COLO829 (cell line): ENCODE measurements at places on chromosomes 5 and 9.
A peak's percentile ranks its signal among the peaks of the same experiment; 100 is the strongest.

- no peak for DNase-seq
Measured at GRCh38 chr9:2231829-2232228, 216.7 kb downstream of the SMARCA2 start.

DNA sequence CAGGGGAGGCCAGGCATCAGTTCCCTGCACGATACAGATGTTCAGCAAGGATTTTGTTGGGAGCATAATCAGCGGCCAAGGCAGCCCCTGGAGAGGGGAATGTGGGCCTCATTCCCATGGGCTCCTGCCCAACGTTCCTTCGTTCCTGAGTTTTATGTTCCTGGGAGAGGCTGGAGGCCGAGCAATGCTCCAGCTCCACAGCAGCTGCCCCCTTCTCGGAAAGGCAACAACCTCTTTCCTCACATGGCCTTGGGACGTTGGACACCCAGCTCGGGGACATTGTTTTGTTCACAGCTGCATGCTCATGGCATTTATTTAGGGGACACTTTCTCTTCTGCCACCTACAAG is 63.8 kb upstream of the COL15A1 start:
- DNase-seq = no peak

GRCh38 chr9:125428060-125428901 is 166.7 kb downstream of the GAPVD1 start:
- DNase-seq = no peak

GRCh38 chr5:54616031-54616430 is 98.5 kb downstream of the SNX18 start:
- no peak for DNase-seq

- DNase-seq = peak; percentile 30
Measured at GRCh38 chr5:145887976-145888574, 15.3 kb upstream of the GRXCR2 start.

DNA sequence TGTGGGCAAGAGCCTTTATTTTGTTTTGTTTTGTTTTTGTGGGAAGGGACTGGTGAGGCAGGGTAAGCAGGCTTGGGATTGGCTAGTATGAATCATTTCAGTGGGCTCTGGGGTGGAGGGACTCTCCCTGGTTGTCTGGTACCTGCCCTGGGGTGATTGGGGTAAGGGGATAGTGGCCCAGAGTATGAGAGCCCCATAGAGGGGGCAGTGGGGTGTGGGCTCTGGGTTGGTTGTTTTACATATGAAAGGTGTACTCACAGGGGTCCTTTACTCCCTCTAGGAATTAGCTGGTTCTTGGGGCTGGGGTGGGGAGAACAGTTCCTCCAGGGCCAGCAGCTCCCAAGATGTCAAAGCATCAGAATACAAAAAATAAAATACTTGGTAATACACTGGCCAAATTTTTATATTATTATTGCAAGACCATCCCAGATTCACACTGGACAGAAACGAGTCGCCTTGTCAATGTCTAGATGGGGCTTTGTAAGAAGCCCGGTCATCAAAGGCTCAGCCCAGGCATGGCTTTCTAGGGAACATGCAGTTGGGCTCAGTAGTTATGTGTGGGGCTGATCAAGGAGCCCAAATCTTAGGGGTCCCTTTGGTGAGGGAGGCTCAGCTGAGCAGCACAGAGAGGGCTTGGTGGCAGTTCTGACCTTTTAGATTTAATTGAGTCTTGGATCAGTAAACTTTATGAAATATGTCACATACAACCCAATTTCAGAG is 190.5 kb downstream of the NXNL2 start:
- no peak for DNase-seq

GRCh38 chr5:143434261-143435209 is 31.0 kb upstream of the NR3C1 start:
- no peak for DNase-seq

GRCh38 chr5:136098176-136098575 is 34.5 kb upstream of the SMAD5 start:
- DNase-seq = no peak

- no peak for DNase-seq
Measured at GRCh38 chr9:35407846-35408245, 82.1 kb upstream of the RUSC2 start.

- no peak for DNase-seq
Measured at GRCh38 chr9:129990269-129991010, 52.5 kb downstream of the FNBP1 start.

DNA sequence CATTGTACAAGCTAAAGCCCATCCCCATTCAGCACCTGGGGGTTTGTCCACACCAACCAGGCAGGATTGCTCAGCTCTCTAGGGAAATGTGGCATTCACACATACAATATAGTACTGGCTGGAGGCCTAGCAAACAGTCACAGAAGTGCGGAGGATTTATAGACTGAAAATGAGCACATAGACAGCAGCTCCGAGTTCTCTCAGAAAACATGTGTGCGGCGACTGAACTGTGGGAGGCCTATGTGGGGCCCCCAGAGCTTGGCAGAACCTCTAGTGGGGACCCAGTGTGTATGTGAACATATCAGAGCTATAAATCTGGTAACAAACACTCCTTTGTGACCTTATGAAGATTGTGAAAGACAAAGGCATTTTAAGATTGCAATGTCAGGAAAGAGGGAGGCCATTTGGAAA is 431.1 kb downstream of the DTWD2 start:
- DNase-seq = peak; percentile 17

DNA sequence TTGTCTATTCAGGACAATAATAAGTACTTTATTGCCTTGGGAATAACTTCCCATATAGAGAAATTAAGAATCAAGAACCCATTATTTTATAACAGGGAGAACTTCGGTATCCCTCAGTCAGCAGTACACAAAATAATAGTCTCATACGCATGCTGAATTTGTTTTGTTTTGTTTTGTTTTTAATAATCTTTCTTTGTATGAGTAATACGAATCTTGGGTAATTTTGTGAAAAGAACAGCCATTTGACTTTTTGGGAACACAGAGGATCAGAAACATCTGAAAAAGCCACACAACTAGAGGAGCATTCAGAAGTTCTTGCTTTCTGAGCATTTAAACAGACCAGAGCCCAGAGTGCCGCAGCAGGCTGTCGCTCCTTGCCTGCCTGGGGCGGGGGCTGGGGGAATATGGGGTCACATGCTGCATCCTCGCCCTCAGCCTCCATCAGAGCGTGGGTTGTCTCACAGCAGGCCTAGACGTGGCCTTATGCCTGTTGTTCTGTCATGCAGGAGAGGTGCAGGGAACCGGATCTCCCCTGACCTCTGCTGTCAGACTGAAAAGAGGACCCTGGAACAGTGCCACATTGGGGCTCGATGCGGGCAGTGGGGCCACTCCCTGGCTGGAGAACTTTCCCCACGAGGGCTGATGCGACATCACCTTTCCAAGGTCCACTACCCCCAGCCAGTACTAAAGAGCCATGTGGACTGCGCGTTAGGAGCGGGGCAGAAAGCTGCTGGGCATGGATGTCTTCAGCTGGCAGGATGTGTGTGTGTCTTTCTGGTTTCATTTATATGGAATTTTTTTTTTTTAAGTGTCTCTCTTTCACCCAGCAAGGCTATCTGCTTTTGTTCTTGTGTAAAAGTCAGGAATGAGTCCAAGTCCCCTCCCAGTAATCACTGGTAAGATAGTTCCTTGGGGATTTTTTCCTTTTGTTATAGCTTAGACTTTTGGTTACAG is 133.4 kb upstream of the OTULINL start:
- no peak for DNase-seq

- no peak for DNase-seq
Measured at GRCh38 chr5:2030131-2030530, 147.4 kb upstream of the IRX4 start.

- peak; percentile 70 for DNase-seq
Measured at GRCh38 chr9:112819635-112820496, 69.3 kb downstream of the SNX30 start.

- no peak for DNase-seq
Measured at GRCh38 chr9:130362691-130363090, 82.1 kb upstream of the ASS1 start.

- no peak for DNase-seq
Measured at GRCh38 chr5:171906066-171906570, 100.3 kb downstream of the FBXW11 start.

DNA sequence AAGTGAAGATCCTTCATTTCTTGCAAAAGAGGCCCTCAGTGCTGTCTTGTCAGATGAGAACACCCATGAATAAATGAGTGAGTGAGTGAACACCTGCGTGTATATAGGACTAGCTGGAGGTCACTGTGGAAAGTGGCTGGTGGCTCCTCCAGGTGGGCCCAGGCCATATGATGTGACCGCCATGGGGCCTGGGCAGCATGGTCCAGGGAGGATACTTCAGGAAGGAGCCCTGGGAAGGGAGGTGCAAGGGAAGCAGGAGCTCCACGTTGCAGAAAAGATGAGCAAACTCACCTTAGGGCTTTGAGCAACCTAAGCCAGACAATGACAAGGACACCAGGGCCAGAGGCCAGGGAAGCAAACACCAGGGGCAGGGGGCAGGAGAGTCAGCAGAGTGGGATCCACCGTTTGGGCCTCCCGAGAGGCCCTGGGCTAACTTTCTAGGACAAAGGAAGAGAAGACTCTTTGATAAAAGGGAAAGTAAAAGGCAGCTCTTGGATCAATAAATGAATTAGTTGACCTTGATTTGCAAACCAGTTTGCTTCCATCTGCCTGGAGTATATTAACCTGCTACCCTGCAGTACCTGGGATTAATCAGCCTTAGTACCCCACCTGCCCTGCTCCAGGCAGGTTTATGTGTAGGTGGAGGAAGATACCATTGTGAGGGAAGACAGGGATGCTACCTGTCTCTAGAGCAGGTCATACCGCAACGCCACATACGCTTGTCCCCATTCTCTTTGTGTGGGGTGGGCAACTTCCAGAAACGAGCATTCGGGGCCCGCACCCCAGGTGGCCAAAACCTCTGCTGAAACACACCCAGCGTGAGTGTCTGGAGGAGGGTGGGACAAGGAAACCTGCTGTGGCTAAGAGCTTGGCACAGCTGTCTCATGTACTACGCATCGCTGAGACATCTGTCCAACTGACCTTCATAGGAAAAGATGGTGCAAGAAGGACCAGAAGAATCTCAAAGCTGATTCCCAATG is 51.4 kb upstream of the OLFM1 start:
- DNase-seq = no peak

DNA sequence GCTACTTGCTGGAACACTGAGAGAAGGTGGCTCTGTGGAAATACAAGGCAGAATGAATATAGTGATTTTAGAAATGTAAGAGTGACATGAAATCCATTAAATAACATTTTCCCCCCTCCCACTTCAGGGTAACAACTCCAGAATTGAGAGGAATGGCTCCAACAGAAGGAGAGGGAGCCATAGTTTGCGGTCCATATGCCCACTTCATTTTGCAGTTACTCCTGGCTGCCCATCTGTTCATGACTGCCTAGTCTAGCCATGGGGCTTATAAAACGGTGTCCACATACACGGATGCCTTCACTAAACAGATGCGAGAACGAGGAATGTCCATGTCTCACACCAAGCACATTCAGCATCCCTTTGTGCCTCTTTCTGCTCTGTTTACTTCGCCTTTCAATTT is 186.7 kb downstream of the TMEM38B start:
- no peak for DNase-seq

GRCh38 chr5:181189962-181190710 is 14.9 kb downstream of the TRIM7 start:
- no peak for DNase-seq

- no peak for DNase-seq
Measured at GRCh38 chr5:90312027-90312426, 97.5 kb downstream of the CETN3 start.

GRCh38 chr5:81908771-81909170 is 63.1 kb upstream of the ATG10 start:
- no peak for DNase-seq

- DNase-seq = no peak
Measured at GRCh38 chr5:73088026-73088425, 32.3 kb upstream of the TMEM171 start.

GRCh38 chr5:104955479-104955878 is 1392.9 kb upstream of the NUDT12 start:
- DNase-seq = no peak

DNA sequence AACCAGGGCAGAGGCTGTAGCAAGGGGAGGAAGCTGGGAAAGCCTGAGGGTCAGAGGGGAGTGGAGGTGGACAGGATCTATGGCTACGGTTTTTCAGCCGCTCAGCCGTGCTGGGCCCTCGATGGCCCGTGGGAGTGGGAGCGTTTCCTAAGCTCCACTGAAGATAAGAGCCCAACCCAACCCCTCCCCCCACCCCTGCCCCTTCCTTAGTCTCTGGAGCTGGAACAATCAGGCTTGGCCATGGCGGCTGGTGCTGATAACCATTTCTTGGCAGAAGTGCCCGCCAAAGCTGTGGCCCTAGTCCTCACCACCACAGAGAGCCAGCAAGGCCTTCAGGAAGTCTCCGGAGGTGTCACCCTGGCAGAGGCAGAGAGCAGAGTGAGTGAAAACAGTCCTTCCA is 20.3 kb upstream of the TNIP1 start:
- no peak for DNase-seq

DNA sequence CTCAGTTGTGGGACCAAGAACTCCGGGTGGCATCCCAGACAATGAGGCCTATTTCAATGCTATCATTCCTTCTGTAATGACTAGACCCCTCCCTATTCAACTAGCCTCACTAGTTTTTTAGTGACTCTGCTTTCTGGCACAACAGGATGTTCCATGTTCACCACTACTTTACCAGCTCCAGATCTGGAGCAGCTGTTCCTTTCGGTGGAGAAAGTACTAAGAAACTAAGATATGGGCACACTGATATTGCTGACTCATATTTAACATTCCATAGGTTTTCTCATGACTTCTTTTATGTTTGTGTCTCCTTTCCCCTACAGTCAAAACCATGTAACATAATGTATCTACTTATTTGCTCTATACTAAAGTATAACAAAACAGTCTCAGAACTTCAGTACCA is 24.1 kb downstream of the IL33 start:
- no peak for DNase-seq

GRCh38 chr9:73537561-73537960 is 385.9 kb downstream of the ANXA1 start:
- no peak for DNase-seq

- DNase-seq = no peak
Measured at GRCh38 chr9:130774183-130774582, 60.9 kb upstream of the ABL1 start.

DNA sequence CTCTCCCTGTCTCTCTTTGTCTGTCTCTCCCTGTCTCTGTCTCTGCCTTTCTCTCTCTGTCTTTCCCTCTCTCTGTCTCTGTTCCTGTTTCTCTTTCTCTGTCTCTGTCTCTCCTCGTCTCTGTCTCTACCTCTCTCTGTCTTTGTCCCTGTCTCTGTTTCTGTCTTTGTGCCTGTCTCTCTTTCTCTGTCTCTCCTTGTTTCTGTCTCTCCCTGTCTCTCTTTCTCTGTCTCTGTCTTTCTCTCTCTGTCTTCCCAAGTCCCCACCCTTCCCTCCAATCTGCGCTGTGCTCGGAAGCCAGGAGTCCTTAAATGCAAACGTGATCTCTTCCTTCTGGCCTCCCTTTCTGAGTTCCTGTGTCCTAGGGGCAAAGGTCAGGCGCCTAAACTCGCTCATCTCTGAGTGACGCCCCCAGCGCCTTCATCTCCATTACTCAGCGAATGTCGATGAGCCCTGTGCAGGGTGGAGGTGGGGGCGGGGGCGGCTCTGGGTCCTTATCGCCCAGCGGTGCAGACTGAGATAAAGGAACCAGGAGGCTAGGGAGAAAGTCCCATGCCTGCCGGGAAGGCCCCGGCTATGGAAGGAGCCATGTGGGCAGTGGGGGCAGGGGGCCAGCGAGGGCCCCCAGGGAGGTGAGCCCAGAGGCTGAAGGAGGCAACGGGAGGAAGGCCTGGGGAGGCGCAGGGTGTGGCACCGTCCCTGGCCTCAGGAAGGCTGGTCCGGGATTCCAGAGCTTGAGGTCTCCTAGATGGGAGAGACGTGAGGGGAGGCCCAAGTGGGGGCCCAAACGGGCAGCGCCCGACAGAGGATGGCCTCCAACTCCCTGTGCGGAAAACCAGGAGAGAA is 1.5 kb upstream of the SLC6A19 start:
- no peak for DNase-seq
